ENCODE measurements at places on chromosomes 16 and 17.

GRCh38 chr16:64808474-64808873 is 313.4 kb downstream of the CDH11 start:
- no peak for DNase-seq

DNA sequence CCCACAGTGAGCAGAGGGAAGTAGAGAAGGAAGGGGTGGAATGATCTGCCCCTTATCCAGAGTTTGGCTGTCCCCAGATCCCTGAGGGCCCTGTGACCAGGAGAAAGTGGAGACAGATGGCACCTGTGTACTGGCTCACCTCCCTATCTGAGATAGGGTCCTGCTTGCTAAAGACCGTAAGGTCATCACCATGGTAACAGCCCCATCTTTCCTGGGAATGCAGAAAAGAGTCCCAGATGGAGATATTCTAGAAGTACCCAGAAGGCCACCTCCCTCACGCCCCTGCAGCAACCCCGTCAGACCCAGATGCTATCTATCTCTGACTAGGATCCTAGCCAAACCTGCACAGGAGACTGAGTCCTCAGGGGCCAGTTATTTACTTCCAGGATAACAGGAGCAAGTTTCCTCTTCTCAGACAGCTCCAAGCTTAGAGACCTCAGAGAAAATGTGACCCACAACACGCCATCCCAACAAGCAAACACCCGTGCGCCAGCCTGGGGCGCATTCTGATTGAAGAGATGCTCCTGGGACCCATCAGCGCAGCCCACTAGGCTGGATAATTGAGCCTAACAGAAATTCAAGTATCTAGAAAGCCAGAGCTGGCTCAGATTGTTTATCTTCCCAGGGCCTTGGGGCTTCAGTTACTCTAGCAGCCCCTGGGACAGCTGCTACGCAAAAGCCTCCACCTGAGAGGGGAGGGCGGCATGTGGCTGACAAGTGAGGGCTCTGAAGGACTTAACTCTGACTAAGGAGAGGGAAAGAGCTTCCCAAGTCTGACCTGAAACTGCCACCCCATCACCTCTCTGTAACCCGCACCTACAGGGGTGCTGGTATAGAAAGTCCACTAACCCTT is 1.9 kb downstream of the ORMDL3 start:
- DNase-seq = no peak

GRCh38 chr17:5110816-5111215 is 862 bp downstream of the ZNF232 start:
- DNase-seq = no peak

DNA sequence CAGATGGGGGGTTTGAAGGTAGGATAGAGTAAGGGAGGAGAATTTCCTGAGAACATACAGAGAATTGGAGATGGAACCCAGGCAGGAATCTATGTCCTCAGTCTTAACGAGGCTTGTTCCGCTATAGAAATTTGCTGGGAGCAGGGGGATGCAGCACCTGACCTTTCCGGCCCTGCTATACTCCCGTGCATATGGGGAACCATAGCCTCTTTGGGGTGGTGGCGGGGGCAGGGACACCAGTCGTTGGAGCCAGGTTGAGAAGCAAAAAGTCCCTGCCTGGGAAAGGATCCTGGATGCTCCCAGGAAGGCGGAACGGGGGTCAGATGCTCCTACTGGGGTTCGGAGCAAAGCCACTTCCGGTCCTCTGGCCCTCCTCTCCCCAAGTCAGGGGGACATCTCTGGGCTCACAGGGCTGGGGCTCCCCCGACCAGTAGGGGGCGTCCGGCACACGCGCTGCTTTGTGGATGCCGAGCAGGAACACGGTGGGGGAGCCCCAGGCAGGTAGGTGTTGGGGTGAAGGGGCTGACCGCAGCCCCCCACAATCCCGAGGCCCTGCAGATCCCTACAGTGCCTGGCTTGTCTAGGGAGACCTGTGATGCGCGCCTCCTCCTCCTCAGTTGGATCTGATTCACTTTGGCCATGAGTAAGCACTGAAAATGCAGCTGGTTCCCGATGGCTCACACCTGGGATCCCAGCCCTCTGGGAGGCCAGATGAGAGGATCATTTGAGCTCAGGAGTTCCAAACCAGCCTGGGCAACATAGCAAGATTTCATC is 15.5 kb upstream of the TFAP4 start:
- DNase-seq = peak; percentile 79

GRCh38 chr17:75498726-75499213 is 16.6 kb downstream of the CASKIN2 start:
- DNase-seq = no peak

GRCh38 chr17:1724869-1725641 is 551 bp downstream of the WDR81 start:
- DNase-seq = no peak

GRCh38 chr17:61309362-61310256 is 90.0 kb upstream of the TBX2 start:
- no peak for DNase-seq

- no peak for DNase-seq
These were observed 7.6 kb downstream of the SPNS2 start for GRCh38 chr17:4506175-4506813.

DNA sequence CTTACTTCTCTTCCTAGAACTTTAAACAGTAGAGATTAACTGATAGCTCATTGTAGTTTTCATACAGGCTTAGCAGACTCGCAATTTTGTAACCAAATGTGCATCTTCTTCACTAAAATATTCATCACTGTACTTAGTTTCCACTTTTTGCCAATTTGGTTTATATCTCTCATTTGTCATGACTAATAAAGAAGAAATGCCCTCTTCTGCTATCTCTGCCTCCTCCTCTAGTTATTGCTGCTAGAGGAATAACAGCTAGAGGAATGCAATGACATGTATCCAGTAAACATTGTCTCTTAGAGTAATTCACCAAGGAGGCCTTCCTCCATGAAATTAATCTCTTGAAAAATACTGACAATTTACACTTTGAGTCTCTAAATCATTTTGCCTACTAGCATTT is 115.5 kb upstream of the COX10 start:
- DNase-seq = no peak

- no peak for DNase-seq
These were observed 43.8 kb downstream of the PIMREG start for GRCh38 chr17:6488008-6488539.

DNA sequence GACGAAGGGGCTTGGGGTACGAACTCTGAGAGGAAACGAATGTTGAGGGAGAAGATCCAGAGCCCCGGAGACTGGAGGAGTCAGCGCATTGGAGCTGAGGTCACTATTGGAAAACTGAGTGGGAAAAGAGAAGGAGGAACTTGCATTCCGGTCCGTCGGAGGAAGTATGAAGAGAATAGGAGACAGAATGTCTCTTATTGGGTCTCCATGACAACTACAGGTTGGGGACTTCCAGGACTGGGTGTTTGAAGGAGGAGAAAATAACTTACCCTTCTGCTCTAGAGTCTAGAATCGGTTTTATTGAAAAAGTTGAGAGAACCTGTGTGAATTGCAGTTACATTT is 537 bp downstream of the GOSR1 start:
- DNase-seq = no peak

GRCh38 chr17:31582151-31582907 is 190.9 kb downstream of the RAB11FIP4 start:
- DNase-seq = no peak

DNA sequence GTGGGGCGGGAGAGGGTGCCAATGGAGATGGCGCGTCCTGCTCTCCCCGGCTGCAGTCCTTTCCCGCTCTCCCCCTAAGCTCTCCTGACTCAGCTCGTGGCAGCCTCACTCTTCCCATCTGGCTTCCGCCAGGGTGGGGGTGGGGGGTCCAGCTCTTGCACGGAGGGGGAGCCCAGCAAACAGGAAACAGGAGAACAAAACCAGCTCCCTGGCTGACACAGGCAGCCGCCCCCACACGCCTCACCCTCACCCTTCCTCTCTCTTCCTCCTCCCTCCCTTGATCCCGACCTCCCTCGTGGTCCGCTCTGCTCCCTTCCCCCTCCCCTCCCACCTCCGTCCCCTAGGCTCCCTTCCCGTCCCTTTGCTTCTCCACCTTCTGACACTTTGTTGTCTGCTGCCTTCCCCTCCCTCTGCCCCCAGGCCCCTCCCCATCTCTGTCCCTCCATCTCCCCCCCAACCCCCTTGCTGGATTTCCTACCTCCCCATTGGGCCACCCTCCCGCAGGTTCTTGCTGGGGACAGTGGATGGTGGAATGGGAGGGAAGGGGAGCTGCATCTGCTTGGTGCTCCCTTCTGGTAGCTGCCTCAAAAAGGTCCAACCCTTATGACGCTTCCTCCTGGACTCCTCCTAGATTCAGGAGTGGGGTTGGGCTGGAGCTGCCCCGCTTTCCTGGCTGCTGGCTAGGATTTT is 23.7 kb downstream of the ARHGAP23 start:
- peak; percentile 85 for DNase-seq

GRCh38 chr17:57544401-57544800 is 200.7 kb downstream of the CCDC182 start:
- DNase-seq = no peak

DNA sequence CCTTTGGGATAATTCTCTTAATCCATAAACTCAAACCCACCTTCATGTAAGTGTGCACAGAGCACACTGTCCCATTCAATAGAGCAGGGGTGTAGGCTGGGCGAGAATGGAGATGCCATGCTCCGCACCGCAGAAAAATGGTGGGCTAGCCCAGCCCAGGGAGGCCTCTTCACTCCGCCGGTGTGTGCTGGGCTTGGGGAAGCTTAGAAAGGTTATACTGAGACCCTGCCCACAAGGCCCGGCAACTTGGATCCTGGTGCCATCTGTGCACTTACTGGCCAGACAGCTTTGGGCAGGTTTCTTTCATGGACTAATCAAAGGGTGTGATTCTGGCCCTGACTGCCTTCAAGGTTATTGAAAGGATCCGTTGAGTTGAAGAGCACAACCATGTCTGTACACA is 3.7 kb upstream of the STAT5A start:
- DNase-seq = peak; percentile 28

DNA sequence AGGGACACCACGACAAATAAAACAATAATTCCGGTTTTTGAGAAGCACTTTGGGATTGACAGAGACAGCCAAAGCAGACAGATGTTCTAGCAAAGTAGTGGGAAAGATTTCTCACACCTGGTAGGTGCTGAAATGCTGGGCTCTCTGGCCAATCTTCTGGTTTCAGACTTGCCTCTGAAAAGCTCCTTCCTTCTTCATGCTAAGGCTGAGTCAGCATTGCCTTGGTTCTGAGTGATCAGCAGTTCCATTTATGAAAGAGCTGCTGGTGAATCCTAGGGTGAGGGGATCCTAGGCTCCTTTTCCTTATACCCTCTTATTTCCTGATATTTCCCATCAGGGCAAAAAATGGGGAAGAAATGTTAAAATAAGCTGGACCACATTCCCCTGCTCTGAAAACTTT is 268.7 kb upstream of the SALL1 start:
- no peak for DNase-seq

DNA sequence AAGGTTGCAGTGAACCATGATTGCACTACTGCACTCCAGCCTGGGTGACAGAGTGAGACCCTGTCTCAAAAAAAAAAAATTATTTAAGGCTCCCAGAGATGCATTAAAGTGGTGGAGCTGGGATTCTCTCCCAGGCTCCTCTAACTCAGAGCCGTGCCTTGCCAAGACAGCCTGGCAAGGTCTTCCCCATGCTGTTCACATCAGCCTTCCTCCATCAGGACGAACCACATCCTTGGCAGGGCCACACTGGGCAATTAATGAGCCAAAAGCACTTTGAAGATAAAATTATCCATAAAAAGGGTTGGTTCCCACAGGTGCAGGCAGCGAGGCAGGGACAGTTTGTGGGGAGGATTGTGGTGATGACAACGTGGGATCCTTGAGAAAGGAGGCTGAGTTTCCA is 19.8 kb upstream of the BBS2 start:
- no peak for DNase-seq

GRCh38 chr17:21210411-21211076 is 3.4 kb downstream of the TMEM11 start:
- DNase-seq = no peak

DNA sequence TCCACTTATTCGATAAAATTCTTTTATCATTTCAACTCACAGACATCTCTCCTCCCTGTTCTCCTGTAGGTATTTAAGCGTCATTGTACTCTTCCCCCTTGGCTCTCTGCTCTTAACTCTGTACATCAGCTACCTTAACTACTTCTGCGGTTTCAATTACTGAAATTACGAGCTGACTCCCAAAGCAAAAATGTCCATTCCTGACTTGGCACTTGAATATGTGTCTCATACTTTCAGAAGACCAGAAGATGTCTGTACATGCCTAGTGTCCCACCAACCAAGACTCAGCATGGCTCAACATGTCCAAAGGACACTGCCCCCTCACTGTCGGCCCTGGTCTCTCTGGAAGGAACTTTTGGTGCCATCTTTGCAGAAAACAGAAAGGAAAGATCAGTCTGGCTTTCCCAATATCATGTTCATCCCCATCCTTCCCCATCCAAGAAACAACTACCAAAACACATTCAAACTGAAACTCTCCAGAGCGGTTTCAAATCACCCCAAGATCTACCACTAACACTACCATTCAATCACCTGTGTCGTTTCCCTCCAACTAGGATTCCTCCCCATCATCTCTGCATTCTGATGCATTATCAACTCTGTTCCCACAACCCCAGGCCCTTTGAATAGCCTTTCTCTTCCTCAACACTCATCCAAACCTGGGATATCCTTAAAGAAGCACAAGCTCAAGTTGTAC is 74.9 kb downstream of the ZFHX3 start:
- DNase-seq = no peak

DNA sequence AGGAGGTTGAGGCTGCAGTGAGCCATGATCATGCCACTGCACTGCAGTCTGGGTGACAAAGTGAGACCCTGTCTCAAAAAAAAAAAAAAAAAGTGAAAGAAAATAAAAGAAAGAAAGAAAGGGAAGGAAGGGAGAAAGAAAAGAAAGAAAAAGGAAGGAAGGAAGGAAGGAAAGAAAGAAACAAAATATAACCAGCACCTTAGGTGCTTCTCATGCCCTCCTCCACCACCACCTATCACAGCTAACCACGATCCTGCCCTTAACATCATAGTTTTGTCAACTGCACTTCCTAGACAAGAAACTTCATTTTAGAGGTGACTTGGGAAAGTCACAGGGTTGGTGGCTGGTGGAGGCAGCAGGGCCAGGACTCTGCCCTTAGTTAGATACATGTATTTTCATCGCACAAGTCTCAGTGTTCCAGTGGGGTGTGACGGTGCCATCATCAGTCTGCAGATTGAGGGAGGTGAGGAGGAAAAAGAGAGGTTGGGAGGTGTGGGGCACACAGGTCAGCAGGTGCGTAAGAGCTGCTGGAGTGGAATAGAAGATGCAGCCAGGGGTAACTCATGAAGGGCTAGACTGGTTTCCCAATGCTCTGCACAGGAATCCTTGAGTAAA is 10.0 kb downstream of the SUPT4H1 start:
- DNase-seq = no peak

Data from left forelimb (tissue), 1 donor.